ENCODE measurements at places on chromosomes 1 and 21.
A peak's percentile ranks its signal among the peaks of the same experiment; 100 is the strongest.

DNA sequence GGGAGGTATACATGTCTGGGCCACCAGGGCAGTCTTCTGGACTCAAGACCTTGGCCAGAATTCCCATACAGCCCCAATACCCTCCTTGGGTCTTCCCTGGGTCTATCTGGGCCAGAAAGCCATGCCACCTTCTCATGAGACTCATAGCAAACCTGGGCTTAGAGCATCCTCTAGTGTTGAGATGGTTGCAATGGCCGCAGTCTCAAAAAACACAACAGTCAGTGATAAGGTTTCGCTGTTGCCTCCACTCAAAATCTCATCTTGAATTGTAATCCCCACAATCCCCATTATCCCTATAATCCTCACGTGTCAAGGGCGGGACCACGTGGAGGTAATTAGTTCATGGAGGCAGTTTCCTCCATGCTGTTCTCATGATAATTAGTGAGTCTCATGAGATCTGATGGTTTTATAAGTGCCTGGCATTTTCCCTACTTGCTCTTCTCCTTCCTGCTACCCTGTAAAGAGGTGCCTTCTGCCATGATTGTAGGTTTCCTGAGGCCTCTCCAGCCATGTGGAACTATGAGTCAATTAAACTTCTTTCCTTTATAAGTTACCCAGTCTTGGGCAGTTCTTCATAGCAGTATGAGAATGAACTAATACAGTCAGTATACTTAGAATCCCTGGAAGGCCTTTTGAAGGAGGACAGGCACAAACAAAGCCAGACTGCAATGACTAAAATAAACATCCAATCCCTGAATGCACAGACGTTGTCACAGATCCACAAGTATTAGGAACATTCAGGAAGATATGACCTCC is 77.0 kb downstream of the CTH start:
- DNase-seq: no peak

- no peak for DNase-seq
Observed at GRCh38 chr1:227299241-227299627, 19.1 kb downstream of the CDC42BPA start.

DNA sequence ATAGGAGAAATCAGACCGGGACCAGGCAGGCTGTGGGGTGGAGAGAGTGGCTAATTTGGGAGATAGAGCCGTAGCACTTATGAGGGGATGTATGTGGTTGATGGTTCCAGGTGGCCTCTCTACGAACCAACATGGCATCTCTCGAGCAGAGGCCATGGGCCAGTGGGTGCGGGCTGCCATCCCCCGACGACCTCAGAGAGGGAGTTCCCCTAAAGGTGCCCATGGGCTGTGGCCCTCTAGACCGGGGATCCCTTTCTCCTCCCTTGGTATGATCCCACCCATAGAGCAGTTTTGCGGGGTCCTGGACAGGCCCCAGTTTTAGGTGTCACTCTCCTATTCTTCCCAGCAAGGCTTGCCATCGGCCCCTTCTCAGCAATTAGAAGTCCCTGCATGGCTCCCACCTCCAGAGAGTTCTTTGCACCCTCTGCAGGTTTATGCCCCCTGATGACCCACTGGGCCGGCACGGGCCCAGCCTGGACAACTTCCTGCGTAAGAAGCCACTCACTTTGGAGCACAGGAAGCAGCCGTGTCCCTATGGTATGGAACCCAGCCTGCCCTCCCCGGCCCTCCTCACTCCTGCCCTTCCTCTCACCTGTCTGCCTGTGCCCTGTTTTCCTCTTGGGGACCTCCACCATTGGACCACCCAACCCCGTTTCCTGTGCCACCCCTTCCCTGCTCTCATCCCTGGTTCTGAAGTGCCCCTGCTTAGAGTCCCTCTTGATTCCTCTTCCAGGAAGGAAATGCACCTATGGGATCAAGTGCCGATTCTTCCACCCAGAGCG is 7.8 kb downstream of the ZC3H12A start:
- no peak for DNase-seq

DNA sequence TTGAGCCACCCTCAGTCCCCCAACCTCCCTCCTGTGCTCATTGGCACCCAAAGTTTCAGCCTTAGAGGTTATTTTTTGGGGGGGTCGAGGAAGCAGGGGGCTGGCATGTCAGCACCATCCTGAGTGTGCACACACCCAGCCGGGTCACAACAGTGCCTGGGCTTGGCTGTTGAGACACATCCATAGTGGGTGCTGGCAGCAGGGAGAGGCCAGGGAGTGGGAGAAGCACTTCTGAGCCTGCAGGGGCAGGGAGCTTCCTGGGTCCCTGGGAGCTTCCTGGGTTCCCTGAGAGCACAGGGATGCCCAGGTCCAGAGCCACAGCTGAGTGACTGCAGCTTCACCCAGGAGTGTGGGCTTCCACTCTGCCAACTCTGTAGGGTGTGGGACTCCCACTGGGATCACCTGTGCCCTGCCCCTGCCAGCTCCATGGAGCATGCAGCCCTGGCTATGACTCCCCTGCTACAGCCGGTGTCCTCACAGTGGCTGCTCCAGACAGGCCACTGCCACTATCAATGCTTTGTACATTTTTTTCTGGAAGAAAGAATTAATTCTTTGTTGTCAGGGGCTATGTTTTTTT is 240.4 kb downstream of the PTGER3 start:
- DNase-seq: no peak

DNA sequence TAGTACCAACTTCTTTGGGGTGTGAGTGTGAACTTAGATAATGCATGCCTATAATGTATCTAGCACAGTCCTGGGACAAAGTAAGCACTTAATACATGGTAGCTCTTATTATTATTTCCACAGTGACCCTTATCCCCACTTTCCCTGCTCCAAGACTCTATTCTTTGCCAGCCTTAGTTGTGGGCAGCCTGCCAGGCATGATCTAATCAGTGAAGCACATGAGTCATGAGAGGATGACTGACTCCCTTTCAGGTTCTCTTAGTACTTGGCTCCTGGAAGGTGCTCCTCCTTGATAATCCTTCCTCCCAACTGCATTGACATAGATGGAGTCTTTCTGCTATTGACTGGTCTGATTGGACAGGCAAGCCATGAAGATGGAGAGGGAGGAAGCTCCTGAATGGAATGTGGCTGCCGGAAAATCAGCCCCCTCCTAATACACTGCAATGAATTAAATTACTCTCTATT is 17.4 kb upstream of the GNG12 start:
- peak; percentile 56 for DNase-seq

- DNase-seq: no peak
Observed at GRCh38 chr1:233514946-233515391, 98.9 kb upstream of the KCNK1 start.

All from T1000 (cell line).